ENCODE measurements at places on chromosomes 6 and 20.

DNA sequence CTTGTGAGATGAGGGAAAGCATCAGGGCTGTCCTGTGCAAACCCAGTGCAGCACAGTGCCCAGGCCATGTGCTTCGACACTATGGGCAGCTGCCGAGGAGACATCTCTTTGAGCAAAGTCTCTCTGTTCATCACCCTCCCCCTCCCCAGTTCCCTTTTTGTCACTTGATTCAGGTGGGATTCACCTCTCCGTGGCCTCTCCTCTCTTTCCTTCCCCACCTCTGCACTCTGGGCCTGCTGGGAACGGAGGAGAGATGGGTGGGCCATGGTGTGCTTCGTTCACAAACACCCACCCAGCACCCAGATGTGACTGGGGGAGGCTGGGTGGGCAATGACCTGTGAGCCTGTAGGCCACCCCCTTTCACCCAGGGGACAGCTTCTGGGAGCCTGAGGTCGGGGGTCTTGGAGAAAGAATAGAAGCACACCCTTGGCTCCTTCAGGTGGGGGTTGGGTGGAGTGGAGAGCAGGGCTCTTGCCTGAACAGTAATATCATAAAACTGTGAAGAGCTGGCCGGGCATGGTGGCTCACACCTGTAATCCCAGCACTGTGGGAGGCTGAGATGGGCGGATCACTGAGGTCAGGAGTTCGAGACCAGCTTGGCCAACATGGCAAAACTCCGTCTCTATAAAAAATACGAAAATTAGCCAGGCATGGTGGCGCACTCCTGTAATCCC lies 33.5 kb upstream of the DLGAP4 start:
- DNase-seq, result no peak

DNA sequence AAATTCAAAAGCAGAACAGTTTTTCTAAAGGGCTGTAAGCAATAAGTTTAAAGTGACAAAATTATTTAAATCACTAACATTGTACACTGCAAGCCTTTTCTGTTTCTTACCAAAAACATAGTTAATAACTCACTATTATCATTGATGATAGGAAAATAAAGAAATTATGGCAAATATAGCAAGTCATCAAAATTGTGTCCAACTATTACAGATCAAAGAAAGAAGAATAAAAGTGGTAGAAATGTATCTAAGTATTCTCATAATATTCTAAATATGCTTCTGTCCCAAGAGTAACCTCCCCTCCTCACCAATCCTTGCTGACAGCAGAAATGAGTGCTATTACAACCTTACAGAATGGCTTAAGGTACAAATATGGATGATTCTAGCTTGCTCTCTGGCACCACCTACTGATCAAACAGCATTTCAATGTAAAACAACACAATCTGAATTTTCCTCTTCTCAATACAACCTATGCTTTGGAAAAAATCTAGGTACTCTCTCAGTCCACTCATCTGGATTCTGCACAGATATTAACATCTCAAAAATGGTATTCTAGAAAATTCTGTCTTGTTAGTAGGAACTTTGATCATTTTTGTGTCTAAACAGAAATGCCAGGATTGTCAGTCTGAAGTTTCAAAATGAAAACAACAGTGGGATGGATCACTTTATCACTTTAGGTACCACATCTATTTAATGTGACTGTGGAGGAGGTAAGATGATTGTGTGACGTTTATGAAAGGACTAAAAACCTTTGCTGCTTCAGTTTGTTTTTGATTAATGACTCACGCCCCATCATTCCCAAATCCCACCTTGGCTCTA lies 40.9 kb downstream of the ZFP64 start:
- DNase-seq, result no peak

- DNase-seq, result no peak
These were observed 253.3 kb upstream of the JAG1 start for GRCh38 chr20:10927011-10927583.

DNA sequence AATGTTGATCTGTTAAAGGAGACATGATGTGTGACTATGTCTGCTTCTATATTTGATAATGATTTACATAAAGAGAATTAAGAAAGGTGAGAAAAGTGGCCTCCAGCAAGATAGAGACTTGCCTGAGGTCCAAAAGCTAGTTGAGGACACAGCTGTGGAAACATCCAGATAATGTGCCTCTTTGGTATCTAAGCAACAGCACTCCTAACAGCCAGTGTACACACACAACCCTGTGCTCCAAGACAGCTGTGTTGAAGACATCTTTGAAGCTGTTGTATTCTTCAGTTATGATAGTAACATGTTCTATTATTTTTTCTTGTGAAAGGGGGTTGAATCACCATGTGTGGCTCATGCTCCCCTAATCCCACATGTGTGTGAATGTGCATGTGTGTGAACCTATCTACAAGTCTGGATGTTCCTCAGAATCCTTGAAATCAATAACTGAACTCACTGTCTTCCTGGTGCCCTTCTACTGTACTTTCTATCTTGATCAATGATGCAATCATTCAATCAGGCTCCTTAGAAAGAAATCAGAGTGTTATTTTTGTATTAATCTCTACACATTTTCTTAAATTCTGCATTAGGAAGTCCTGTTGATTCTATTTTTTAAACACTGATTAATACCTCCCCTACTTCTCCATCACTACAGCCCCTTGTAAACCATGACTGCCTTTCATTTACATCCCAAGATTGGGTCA lies 116.7 kb upstream of the SSTR4 start:
- DNase-seq, result no peak

- no peak for DNase-seq
These were observed 216.2 kb downstream of the MYLK4 start for GRCh38 chr6:2534406-2535042.

DNA sequence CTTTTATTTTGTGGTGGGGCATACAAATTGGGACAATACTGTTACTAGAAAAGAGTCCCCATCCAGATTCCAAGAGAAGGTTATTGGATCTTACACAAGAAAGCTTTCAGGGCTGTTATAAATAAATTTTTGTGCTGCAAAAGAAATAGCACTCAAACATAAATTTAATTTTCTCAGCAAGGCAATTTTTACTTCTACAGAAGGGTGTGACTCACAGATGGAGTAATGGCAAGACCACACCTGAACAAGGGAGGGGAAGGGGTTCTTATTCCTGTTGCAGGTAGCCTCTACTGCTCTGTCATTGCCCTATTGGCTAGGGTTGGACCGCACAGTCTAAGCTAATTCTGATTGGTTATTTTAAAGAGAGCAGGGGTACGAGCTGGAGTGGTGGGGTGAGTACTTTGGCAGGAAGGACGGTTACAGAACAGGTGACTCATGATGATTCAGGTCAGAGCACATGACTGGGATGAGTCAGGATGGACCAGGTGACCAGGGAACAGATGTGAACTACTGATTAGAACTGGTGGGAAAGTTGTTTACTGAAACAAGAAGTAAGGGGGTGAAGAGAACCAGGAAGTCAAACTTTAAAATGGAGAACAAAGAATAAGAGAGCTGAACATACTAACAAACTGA lies 41.1 kb downstream of the CNR1 start:
- no peak for DNase-seq

GRCh38 chr20:48597521-48598302 lies 230.1 kb downstream of the PREX1 start:
- no peak for DNase-seq
